ENCODE measurements at places on chromosomes 2 and 18.
A peak's percentile ranks its signal among the peaks of the same experiment; 100 is the strongest.

- no peak for DNase-seq
Measured at GRCh38 chr18:58770601-58771000, 94.1 kb upstream of the ZNF532 start.

GRCh38 chr18:72726201-72726600, 141.6 kb downstream of the NETO1 start:
- no peak for DNase-seq

DNA sequence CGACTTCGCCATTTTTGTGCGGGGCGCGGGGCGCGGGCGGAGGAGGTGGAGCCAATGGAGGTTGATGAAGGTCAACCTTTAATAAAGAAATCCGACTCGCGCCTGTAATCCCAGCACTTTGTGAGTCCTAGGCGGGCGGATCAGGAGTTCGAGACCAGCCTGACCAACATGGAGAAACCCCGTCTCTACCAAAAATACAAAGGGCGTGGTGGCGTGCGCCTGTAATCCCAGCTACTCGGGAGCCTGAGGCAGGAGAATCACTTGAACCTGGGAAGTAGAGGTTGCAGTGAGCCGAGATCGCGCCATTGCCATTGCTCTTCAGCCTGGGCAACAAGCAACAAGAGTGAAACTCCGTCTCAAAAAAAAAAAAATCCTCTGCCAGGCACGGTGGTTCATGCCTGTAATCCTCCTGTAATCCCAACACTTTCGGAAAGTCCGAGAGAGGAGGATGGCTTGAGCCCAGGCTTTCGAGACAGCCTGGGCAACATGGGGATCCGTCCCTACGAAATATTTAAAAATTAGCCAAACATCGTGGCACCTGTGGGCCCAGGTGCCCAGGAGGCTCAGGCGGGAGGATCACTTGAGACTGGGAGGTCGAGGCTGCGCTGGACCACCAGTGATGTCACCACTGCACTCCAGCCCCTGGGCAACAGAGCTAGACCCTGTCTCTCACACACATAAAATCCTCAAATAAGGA, 493 bp upstream of the PREB start:
- no peak for DNase-seq

DNA sequence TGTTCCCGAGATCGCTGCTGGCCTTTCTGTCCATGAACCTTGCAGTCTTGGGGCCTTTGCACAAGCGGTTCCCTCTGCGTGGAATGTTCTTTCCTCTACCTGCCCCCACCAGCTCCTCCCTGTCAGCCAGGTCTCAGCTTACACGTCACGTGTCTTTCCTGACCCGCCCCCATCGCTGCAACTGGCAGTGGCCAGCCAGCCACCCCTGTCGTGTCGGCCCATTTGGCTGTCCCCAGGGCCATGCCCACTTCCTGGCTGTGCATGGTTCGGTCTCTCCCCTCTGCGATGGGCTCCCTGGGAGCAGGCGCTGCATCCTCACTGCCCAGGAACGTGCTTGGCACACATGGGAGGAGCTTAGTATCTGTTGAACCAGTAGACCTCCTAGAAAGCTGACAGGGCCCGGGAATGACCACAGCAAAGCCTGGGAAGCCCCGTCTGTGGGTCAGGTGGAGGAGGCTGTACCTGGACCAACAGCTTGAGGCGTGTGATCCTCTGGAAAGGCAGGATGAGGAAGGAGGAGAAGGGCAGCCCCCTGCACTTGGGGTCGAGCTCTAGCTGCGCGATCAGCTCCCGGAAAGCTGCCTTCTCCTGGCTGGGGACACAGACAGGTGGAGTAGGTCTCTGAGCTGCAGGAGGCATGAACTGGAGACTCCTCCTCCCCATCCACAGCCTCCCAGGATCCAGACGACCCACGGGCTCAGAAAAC, 21.0 kb downstream of the SNORC start:
- DNase-seq: no peak

- no peak for DNase-seq
Measured at GRCh38 chr2:36513661-36514060, 84.3 kb downstream of the FEZ2 start.

DNA sequence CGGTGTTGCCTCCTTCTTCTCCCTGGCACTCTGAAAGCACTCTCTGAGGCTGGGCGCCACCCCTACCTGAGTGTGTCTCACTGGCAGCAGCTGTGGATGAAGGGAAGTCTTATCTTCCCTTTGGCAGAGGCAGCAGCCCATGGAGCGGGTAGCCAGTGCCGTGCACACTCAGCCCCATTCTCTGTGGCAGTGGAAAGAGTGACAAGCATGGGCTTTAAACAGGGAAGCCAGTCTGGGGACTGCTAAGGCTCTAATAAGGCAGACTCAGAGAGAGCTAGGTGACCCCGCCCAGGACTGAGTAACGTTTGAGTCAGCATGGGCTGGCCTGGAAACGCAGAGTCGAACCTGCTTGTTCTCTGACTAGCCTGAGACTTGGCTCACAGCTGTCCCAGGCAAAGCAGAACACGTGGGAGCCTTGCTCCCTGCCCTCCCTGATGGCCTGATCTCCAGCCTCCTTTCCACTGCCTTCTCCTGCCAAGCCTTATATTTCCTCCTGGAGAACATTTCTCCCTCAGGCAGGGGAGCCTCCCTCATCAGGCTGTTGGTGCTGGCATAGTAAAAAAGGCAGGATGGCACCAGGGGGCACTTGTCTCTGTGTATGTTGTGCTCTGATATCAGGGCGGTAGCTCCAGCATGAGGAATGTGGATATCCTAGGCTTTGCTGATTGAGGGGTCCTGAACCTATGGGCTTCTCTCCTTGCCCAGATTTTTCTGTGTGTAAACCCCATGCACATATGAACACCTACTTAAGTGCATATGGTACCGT, 93.9 kb upstream of the LGALSL start:
- peak; percentile 99 for DNase-seq

DNA sequence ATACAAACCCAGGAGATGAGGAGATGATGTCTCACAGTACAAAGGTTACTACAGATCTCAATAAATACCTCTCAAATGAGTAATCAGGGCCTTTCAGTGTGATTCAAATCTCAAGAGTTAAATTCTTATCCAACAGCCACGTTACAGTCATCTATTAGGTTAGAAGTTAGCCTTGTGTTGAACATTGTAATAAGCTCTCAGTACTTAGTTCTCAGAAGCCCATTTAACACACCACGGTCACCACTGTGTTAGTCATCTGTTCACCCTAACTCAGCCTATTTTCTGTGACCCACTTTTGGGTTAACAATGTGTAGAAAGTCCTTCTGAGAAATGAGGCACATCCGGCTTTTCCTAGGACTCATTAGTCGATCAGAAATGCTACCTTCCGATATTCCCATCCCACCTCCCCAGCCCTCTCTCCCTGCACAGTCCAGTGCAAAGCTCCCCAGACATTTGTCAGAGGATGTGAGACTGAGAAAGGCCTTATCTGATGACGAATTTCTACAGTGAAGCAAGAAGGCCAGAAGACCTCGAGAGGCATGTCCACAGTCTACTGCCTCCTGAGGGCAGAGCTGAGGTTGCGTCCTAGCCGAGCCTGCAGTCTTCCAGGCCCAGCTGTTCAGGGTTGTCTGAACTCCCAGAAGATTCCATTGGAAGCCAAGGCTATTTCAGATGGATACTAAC, 92.6 kb downstream of the ACTR2 start:
- DNase-seq: peak; percentile 97

GRCh38 chr2:60628026-60628425, 74.6 kb upstream of the BCL11A start:
- DNase-seq: no peak

- no peak for DNase-seq
Measured at GRCh38 chr2:28163627-28164279, 228.9 kb upstream of the FOSL2 start.

DNA sequence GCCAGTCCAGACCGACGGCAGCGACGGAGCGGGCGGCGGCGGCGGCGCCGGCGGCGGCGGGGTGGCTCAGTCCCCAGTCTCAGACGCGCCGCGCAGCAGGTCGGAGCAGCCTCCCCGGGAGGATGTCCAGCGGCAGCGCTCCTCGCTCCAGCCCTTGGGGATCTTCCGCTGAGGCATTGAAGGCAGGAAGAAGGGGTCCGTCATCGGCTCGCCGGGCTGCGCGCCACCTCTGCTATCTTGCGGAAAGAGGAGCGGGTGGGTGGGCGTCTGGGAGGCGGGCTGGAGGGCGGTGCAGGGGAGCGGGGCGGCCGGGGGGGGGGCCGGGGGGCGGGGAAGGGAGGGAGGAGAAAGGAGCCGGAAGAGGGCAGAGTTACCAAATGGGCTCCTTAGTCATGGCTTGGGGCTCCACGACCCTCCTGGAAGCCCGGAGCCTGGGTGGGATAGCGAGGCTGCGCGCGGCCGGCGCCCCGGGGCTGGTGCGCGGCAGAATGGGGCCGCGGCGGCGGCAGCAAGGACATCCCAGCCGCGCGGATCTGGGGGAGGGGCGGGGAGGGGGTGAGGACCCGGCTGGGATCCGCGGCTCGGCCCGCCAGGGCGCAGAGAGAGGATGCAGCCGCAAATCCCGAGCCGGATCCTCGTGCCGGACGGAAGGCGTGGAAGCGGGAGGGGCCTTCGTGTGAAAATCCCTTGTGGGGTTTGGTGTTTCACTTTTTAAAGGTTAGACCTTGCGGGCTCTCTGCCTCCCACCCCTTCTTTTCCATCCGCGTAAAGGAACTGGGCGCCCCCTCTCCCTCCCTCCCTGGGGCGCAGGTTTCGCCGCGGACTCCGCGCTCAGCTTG, at the start of gene NETO1:
NETO1 (minus strand) TSS at position 242 of the 839 bp plus-strand sequence. CDS start 696 bp downstream, outside the sequence.
- DNase-seq: peak; percentile 41

DNA sequence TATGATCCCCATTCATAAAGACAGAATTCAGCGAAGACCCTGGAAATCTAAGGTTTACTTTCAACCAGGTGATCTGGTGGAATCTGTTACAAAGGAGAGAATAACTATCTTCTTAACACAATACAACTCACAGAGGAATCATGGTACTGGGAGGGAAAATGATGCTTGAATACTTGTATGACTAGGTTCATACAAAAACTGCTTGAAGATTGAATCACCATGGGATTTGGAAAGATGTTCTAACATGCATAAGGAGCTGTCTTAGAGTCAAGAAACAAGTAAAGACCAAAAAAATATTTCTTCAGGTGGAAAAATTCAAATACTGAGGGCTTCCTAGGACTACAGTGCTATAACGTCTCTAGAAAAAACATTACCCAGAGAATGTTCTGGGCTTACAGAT, 32.2 kb downstream of the COL5A2 start:
- no peak for DNase-seq

- no peak for DNase-seq
Measured at GRCh38 chr2:26911911-26912861, 58.3 kb upstream of the MAPRE3 start.

GRCh38 chr2:8222979-8223694, 458.7 kb upstream of the ID2 start:
- no peak for DNase-seq

- DNase-seq: no peak
Measured at GRCh38 chr2:130381619-130382018, 25.8 kb downstream of the PTPN18 start.

GRCh38 chr2:164992818-164993217, 37.5 kb upstream of the SLC38A11 start:
- DNase-seq: peak; percentile 90

- DNase-seq: peak; percentile 19
Measured at GRCh38 chr18:26159353-26159752, 25.7 kb downstream of the PSMA8 start.

Measured in PC-3 (cell line).